ENCODE measurements at places on chromosomes 11 and 22. TPM values are rescaled to one million over a fixed set of nuclear protein-coding genes. Genes with fewer than 3 reads are reported as not detected.

GRCh38 chr22:46971099-46971763 is 208.8 kb downstream of the TBC1D22A start:
- no peaks in the 10 kb centered on the region for H3K27me3 ChIP-seq
- H3K4me1 ChIP-seq = peaks cover 15% of the 10 kb centered on the region
- H3K4me3 ChIP-seq = no peak overlapping the region

GRCh38 chr11:118641397-118642019 is 34.1 kb downstream of the PHLDB1 start:
- peaks cover 94% of the 10 kb centered on the region for H3K36me3 ChIP-seq
- H3K27me3 ChIP-seq = no peaks in the 10 kb centered on the region
- H3K27ac ChIP-seq = no peak overlapping the region
- H3K4me1 ChIP-seq = peaks cover 7% of the 10 kb centered on the region
- no peak for DNase-seq

OR6A2 gene
- polyA plus RNA-seq = 0.04 TPM

DNA sequence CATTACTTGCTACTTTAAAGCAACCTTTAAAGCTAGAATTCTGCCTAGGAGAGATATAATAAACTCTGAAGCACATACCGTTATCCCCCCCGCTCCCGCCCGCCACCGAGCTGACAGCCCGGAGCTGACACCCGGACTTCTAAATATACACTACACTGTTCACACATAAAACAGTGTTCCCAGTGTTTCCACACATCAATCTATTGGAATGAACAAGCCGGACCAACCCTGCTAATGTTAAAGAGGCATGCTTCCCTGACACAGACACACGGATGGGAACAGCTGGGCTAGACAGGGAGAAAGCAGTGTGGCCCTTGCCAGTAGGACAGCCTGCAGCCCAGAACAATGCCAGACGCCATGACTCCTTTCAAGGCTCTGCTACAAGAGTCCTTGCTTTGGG is 108.4 kb upstream of the CSNK2A3 start:
- no peaks in the 10 kb centered on the region for H3K27me3 ChIP-seq
- H3K4me3 ChIP-seq = no peak overlapping the region
- H3K36me3 ChIP-seq = no peaks in the 10 kb centered on the region
- H3K27ac ChIP-seq = peak overlapping the region; percentile 77
- peaks cover 53% of the 10 kb centered on the region for H3K4me1 ChIP-seq

DNA sequence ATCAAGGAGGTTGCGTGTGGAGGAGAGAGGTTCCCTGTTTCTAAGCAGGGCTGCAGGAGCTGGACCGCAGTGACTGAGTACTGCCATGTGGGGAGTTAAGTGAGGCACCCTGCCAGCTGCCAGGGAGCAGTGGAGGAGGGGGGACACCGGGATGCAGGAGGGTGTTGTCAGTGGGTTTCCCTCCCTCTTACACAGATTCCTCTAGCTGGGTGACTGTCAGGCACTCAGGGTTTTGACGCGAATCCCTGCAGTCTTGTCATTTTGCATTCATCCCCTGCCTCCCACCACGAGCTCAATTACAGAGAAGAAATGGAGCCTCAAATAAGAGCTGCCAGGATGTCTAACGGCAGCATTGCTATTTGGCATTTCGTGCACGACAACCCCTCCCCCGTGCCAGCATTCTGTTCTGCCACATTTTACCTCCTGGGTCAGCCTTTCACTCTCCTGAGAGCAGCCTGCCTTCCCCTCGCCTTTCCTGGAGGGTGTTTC is 119.8 kb upstream of the SORL1-AS1 start:
- no peaks in the 10 kb centered on the region for H3K36me3 ChIP-seq
- no peak overlapping the region for H3K27ac ChIP-seq
- H3K4me3 ChIP-seq = no peak overlapping the region
- peaks cover 9% of the 10 kb centered on the region for H3K4me1 ChIP-seq
- no peak for DNase-seq
- H3K27me3 ChIP-seq = peaks cover 6% of the 10 kb centered on the region

BEST1 gene
- 3.2 TPM for polyA plus RNA-seq
